Stimulated activated CD4-positive, alpha-beta T cell treated with anti-CD3 and anti-CD28 coated beads, Interleukin-1b, Interleukin-23, amount 100 ng/mL, for 24 hours (primary cell): ENCODE measurements at places on chromosomes 13 and 19.

DNA sequence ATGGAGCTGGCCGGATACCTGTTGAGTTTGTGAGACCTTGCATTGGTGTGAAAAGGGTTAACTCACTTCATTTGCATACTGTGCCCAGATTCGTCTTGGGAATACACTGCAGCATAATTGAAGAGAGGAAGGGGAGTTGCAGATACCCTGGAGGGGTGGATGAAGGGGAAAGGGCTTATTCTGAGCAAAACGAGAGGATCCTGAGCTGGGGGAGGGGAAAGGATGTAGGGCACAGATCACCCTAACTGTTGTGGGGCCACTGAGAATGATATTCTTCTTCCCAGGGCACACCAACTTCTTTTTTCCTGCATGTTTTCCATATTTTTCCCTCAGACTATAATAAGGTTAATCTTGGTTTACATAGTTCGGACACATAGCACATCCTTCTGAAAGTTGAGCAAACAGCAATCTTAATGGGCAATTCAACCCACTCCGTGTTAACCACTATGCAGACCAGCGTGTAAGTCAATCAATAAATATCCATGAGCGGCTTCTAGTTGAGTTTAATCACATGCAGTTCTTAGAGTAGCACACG is 11.7 kb upstream of the PTPRS start:
- DNase-seq, result no peak

GRCh38 chr13:47146136-47146535 is 249.3 kb upstream of the HTR2A start:
- no peak for DNase-seq

- DNase-seq, result no peak
Measured at GRCh38 chr19:44021221-44021620, 4.0 kb upstream of the ZNF222 start.

GRCh38 chr19:690203-690602 is 5.0 kb downstream of the PRSS57 start:
- DNase-seq, result no peak

GRCh38 chr13:99827011-99827772 is 144.4 kb downstream of the ZIC5 start:
- DNase-seq, result no peak

GRCh38 chr19:14361824-14362223 is 19.4 kb upstream of the ADGRE5 start:
- DNase-seq, result no peak

DNA sequence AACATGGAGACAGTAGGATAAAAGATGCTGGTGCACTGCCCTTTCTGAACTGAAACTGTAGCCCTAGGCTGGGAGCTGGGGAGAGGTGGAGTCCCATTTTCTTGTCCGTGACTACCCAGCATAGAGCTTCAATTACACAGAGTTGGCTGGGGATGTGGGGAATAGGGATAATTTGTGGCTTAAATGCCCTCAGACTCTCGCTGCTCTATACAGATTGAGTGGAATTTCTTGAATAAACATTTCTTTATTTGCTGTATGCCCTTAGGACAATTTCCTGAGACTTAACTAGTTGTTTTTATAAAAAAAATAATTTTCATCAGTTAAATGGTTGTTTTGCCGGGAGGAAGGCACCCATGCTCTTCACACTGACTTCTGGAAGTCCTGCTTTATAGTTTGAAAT is 7.2 kb downstream of the IGFL2 start:
- DNase-seq, result no peak

DNA sequence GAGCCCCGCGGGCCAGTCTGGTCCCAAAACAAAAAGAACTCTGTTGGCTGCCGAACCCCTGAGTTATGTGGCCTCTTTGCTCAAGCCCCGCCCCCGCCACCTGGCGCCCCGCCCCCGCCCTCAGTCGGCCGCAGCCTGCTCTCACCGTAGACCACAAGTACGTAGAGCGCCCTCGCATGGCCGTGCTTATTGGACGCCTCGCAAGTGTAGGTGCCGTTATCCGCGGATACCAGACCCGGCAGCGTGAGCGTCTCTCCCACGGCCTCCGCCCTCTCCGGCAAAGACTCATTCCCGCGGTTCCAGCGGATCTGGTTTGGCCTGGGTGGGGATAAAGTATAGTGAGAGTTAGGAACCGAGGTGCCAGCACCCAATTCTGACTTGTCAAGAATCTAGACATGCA is 5.5 kb upstream of the ZNF428 start:
- DNase-seq, result peak; percentile 67

DNA sequence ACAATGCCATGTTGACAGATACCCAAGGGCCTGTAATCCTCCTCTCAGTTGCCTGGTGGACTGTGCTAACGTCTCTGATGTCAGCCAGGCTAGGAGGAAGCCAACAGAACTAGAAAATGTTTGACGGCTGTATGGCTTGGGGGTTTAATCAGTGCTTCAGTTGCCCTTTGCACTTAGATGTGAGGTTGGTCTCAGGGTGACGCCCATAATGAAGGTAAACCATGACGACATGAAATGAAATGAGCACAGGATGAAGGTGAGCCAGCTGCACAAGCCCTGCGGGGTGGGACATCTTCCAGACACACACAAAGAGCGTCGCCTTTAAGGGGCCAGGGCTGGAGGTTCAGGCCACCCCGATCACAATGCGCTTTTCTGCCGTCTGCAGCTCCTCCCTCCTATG is 127.2 kb downstream of the CRYL1 start:
- no peak for DNase-seq

DNA sequence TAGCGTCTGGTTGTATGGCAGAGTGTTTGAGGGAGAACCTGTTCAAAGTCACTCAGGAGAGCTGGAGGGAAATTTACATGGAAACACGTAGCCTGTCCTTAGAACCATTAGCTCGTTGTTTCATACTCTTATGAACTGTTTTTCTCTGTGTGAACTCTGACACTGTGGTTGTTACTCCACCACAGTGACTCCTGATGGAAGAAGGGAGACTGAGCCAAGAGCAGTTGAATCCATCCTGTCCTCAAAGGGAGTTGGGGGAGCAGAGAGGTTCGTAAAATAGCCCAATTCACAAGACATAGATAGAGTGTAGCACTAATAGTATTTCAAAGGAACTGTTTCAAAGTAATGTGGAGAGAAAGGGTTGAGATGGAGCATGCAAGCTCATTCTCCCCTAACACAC is 964.8 kb downstream of the PCDH9 start:
- DNase-seq, result no peak

DNA sequence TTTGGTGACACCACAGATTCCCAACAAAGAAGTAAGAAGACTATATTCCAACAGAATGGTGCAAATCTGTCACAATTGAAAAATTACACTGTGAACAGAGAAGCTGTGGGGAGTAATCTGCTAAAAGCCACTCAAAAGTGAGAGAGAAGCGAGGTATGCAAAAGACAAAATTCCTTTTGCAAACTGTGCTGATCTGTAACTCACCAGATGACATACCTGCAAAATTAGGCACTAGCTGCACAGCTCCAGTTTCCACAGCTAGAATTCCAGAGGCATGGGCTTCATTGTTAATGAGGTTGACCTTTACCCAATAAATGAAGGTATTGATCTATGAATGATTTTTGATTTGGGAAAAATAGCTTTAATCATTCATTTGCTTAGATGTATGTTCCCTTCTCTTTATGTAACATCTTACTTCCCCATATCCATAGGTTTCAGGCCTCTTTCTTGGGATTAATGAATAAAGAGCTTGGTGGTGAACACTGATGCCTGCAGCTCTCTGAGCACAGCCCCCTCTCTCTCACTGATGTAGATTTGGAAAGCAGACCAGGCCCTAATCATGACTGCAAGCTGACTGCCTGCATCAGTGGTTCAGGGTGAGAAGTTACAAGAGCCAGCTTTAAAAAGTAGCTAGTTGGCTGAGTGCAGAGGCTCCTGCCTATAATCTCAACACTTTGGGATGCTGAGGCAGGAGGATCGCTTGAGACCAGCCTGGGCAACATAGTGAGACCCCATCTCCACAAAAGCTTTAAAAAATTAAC is 85.2 kb downstream of the LACC1 start:
- no peak for DNase-seq

GRCh38 chr13:46171739-46172138 is 10.2 kb downstream of the LCP1 start:
- DNase-seq, result no peak

GRCh38 chr19:50720921-50721381 is 1.3 kb upstream of the SHANK1 start:
- no peak for DNase-seq

GRCh38 chr19:19749117-19749907 is 16.4 kb upstream of the ZNF14 start:
- no peak for DNase-seq

- no peak for DNase-seq
Measured at GRCh38 chr13:37295071-37295470, 189.6 kb upstream of the CSNK1A1L start.

- DNase-seq, result no peak
Measured at GRCh38 chr13:41682766-41683165, 225.4 kb downstream of the RGCC start.

DNA sequence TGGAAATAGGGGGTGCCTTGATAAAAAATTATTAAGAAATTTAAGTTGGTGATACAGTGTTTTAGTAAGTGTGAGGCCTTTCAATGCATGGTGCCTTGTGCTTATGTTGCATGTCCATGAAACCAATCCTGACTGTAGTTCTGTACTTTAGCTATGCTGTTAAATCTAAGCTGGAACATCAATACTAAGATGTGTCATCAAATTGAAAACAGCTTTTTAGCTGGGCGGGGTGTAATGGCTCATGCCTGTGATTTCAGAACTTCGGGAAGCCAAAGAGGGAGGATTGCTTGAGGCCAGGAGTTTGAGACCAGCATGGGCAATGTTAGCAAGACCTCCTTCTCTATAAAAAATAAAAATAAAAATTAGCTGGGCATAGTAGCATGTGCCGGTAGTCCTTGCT is 930.3 kb upstream of the PCDH9 start:
- DNase-seq, result no peak

DNA sequence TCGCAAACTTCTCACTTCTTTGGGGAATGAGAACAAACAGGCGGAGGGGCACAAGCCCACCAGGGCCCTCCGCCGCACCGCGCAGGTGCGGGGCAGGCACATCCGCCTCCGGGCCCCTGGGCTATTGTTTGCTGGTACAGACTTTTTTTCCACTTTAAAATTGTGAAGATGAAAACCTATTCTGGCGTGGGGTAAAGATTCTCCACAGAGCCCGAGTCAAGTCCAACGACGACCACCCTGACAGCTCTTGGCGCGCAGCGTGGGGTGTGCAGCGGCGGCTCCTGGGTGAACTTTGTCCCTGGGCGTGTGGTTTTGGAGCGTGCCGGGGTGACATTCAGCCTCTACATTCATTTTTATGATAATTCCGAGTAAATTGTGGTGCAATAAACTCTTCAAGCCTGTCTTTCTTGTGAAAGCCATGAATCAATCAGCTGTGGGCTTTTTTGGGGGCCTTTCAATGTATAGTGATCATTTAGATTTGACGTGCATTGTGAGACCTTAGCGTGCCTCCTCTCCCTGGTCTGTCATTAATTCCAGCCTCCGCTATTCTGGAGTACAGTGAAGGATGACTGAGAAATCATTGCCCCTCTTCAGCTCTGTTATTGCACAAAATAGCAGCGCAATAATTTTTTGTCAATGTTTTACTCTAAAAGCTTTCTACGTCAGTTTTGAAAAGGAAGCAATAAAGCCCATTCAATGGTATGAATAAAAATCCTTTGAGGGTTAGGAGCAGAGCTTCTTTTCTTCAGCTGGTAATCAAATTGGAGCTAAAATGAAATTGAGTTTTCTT is 90.0 kb downstream of the TEX29 start:
- DNase-seq, result no peak

GRCh38 chr19:35427187-35427586 is 20.9 kb upstream of the FFAR2 start:
- DNase-seq, result no peak

- no peak for DNase-seq
Measured at GRCh38 chr13:35566340-35566739, 89.9 kb upstream of the MAB21L1 start.

DNA sequence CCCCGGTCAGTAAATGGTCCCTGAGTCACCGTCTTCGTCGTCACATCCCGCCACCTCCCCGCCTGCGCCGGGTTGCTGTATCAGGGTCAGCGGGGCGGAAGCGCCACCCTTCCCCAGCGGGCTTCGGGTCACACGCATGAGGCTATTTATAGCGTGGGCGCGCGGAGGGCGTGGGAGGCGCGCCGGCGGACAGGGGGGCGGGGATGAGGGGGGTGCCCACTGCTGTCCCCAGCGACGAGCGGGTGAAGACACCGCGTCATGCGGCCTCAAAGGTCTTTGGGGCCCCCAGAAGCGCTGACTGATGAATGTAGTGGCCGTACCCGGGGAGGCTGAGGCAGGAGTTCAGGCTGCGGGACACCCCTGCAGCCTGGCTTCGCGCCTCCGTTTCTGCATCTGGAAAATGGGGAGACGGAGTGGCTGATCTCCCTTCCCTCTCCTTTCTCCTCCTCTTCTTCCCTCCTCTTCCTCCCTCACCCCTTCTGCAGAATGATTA is 7.9 kb downstream of the UNC13A start:
- no peak for DNase-seq

DNA sequence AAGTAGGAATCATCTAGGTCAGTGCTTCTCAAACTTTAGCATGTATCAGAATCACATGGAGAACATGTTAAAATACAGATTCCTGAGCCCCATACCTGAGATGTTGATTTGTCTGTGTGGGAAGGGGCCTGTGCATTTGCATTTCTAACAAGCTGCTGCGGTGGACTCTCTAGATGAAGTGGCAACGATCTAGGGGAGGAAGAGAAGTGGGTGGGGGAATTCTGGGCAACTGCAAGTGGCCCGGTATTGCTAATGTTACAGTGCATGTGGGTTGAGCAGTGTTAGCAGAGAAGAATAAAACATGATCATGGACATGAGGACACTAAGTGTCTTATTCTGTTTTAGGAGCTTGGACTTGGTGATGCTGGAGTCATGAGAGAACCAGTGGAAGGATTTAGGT is 329.0 kb downstream of the OLFM4 start:
- DNase-seq, result no peak

DNA sequence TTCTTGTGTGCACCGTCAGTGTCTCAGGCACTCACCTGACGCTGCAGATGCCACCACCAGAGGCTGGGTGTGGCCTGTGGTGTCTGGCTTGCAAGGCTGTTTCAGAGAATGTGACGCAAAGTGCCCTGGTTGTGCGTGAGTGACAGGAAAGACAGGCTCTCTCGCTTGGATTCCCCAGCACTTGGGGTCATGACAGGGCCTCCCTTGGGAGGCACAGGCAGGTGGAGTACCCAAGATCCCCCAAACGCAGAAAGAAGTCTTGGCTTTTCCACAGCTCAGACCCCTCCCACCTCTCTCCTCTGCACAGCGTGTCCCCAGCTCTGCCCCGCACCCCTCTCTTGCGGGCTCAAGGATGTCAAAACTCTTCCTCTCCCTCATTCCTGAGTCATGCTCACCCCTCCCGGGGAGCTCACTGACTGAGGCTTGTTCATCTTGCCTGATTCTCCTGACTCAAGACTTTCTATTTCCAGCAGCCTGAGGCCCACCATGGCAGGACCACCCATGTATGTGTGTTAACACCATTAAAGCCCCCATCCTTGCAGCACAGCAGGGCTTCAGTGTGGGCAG is 21.0 kb downstream of the DHX34 start:
- DNase-seq, result no peak

- DNase-seq, result no peak
Measured at GRCh38 chr13:106998664-106999063, 430.7 kb upstream of the ARGLU1 start.

GRCh38 chr13:38045278-38046048 is 175.9 kb upstream of the TRPC4 start:
- no peak for DNase-seq
